Stimulated activated CD4-positive, alpha-beta T cell treated with anti-CD3 and anti-CD28 coated beads, Interleukin-4, amount 100 ng/mL, for 24 hours (primary cell): ENCODE measurements at places on chromosomes 2 and 18.

DNA sequence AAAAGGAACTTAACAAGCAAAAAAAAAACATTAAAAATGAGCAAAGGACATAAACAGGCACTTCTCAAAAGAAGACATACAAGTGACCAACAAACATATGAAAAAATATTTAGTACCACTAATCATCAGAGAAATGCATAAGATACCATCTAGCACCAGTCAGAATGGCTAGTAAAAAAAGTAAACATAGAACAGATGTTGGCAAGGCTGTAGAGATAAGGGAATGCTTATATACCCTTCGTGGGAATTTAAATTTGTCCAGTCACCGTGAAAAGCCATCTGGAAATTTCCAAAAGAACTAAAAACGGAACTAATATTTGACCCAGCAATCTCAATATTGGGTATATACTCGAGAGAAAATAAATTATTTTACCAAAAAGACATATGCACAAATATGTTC lies 1751.3 kb upstream of the LRRTM1 start:
- DNase-seq, result no peak

- no peak for DNase-seq
These were observed 191.5 kb upstream of the ATP5MC3 start for GRCh38 chr2:175372704-175373701.

- no peak for DNase-seq
These were observed 1066.2 kb downstream of the TDRD15 start for GRCh38 chr2:22189893-22190480.

GRCh38 chr18:68121308-68121707 lies 593.6 kb downstream of the TMX3 start:
- no peak for DNase-seq

DNA sequence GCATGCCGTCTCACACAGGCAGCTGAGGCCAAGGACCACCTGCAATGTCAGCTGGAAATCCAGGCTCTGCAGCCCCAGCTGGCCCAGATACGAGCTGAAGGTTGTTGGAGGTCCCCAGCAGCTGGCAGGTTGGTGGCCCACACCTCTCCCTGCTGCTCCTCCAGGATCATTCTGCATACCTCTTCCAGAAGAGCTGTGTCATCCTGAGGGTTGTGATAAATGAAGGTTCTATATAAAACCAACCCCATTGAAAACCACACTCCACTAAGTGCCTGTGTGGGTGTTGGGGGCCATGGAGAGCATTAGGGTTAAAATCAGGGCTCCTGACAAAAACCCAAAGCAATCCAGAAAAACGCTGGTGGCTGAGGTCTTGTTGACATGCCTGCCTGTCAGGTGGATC lies 50.4 kb downstream of the C1QL2 start:
- DNase-seq, result no peak

DNA sequence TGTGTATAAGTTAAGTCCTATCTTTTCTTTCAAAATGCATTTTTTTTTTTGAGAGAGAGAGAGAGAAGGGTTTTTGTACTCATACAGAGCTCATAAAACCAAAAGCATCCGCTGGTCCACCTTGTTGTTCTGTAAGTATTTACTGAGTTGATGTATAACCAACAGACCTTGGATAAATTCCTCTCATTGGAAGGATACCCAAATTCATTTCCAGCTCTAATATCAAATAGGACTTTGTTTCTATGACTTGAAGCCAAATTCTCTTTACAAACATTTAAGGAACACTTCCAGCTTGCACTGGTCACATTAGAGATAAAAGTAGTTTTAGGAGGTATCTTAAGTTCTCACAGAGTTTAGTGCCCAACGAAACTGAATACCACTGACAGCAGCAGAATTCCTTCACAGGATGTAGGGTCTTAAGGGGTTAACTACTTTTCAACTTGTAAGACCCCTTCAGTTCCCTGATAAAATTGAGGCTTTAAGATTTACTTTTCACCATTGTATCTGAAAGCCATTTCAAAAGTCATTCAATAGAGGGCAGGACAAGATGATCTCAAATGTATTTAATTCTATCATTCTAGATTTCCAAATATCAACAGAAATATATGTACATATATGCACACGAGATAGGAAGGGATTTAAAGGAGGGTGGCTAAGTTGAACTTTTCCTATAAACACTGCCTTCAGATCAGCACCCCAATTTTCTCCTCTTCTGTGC lies 1398.5 kb upstream of the CELF4 start:
- no peak for DNase-seq

GRCh38 chr2:160210599-160211138 lies 10.6 kb upstream of the ITGB6 start:
- peak; percentile 76 for DNase-seq

- DNase-seq, result no peak
These were observed 52.4 kb upstream of the SIX3 start for GRCh38 chr2:44889096-44889495.

DNA sequence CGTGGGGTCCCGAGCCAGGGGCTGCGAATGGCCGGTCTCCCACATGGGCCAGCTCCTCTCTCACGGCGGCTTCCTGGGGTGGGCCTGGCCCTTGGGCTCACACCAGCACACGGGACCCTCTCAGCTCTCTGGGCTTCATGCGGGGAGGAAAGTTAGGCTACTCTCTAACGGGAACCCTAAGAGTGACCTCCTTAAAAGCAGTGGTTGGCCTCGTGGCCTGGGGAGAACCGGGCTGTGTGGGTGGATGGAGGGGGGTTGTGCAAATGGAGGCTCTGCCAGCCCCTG lies 25.8 kb downstream of the RTP5 start:
- no peak for DNase-seq

DNA sequence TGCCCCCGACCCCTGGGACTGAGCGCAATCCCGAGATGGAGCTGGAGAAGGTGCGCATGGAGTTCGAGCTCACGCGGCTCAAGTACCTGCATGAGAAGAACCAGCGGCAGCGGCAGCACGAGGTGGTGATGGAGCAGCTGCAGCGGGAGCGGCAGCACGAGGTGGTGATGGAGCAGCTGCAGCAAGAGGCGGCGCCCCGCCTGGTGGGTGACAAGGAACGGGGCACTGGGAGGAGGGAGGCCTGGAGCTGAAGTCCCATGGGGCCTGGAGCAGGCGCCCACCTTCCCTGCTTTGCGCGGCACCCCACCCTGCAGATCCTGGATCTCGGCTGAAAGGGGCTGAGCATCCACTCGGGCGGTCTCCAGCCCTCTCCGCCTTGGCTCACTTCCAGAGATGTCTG lies 1.2 kb downstream of the TMEM247 start:
- no peak for DNase-seq

DNA sequence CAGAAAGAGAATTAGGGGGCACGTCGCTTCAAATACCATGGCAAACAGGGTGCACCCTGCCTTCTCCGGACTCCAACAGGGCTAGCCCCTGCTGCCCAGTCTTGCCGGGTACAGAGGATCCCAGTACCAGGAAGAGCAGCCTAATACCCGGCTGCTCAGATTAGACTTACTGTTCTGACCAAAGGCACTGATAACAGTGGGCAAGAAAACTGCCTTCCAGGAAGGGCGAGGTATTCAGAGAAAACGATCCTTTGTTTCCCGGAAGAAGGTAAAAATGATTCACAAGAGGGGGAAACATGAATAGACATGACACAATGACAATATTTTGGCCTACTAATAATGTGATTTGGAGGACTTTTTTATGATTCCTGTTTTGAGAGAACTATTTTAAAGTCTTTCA lies 99.9 kb downstream of the SS18 start:
- no peak for DNase-seq

- no peak for DNase-seq
These were observed 84.7 kb downstream of the TGFA start for GRCh38 chr2:70468878-70469277.

GRCh38 chr2:229350117-229350805 lies 79.2 kb upstream of the PID1 start:
- no peak for DNase-seq

- no peak for DNase-seq
These were observed 142.9 kb upstream of the GYPC start for GRCh38 chr2:126513033-126513432.

DNA sequence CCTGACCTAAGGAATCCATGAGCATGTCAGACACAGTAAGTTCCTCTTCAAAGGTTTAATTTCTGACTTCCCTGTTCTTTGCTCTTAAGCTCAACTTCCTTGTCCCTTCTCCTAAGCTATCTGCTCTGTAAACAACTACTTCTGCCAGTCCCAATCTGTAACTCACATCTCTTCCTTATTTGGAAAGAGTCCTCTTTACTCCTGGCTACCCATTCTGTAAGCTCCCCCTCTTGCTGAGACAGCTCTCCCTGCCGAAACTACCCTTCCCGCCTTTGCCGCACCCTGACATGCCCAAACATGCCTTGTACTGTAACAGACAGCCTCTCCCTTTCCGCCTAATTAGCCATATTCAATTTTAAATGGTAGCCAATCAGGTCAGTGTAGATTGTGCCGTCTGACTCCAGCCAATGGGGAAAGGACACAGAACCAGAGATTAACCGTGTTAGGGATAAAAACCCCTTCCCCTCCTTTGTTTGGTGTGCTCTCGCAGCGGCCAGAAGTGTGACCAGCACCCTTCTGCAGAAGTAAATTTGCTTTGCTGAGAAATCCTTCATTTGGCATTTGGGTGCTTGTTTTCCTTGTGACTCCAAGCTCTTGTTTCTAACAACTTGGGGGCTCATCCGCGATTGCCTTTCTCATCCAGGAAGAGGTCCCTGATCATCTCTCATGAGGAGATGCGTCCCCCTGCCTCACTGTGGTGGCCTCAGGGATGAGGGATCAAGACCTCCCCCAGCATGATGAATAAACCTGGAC lies 49.0 kb downstream of the PIAS2 start:
- DNase-seq, result no peak

- no peak for DNase-seq
These were observed 32.1 kb upstream of the DYNAP start for GRCh38 chr18:54558609-54559585.

GRCh38 chr2:147501968-147502367 lies 342.9 kb upstream of the ACVR2A start:
- DNase-seq, result no peak

GRCh38 chr2:106147665-106148064 lies 46.4 kb downstream of the UXS1 start:
- no peak for DNase-seq

DNA sequence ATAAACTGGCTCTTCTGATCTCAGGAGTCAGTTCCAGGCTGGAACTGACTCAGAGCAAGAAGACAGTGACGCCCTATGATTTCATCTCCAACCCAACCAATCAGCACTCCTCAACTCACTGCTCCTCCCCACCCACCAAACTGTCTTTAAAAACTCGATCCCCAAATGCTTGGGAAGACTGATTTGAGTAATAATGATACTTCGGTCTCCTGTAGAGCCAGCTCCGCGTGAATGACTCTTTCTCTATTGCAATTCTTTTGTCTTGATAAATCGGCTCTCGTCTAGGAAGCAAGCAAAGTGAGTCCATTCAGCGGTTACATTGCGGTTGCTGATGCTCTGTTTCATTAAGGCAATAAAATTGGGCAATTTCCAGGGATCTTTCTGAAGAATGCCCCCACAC lies 1025.3 kb upstream of the CNTNAP5 start:
- no peak for DNase-seq

- no peak for DNase-seq
These were observed 1.5 kb downstream of the MSH6 start for GRCh38 chr2:47784352-47784851.

- DNase-seq, result peak; percentile 79
These were observed 1.4 kb upstream of the SMYD5 start for GRCh38 chr2:73212448-73213176.

GRCh38 chr18:57372444-57372843 lies 20.1 kb downstream of the ST8SIA3 start:
- no peak for DNase-seq

GRCh38 chr2:96412307-96413258 lies 77.0 kb downstream of the NCAPH start:
- no peak for DNase-seq

GRCh38 chr2:201813996-201814760 lies 7.8 kb downstream of the CDK15 start:
- DNase-seq, result no peak

- DNase-seq, result no peak
These were observed 552.3 kb downstream of the KCNJ3 start for GRCh38 chr2:155250800-155251199.

GRCh38 chr2:9249020-9249800 lies 42.6 kb downstream of the ASAP2 start:
- DNase-seq, result no peak

DNA sequence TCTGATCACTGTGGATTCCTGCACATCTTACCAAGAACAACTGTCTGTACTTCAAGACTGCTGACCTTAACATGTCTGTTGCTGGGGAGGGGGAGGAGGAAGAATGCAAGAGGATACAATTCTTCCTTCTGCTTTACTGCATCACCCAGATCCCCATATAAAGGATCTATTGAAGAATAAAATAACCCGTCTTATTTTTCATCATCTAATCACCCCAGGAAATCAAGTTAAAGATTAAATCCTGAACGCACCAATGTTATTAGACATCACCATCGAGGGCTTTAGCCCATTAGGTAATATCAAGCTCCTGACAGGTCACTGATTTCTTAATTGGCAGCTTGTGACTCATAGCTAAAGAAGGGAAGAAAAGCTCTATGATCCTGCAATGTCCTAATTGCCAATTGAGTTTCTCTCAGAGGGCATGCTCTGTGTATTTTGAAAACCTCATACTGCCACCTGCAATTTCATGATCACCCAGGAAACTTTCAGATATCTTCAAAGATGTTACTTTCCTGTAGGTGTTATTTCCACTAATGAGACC lies 75.4 kb upstream of the KCNE4 start:
- no peak for DNase-seq
